ENCODE measurements at places on chromosomes 12 and 14.

DNA sequence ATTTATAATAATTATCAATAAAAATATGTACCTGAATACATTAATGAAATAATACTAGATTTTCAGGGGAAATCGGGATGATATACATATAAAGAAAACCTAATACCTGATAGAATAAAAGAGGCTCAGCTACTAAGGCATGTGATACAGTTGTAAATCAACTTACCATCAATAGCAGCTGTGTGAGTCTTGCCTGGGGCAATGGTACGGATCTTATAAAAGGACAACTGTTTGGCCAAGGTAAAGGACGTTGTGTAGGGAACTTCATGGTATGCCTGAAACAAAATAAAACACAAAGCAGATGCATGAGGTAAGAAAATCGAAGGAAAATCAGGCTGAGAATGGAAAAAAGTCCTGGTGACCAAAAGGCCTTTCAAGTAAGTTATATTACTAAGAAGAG is 25.4 kb downstream of the NEK9 start:
- no peak for DNase-seq

- DNase-seq = no peak
These were observed 421 bp upstream of the ACADS start for GRCh38 chr12:120725151-120725658.

DNA sequence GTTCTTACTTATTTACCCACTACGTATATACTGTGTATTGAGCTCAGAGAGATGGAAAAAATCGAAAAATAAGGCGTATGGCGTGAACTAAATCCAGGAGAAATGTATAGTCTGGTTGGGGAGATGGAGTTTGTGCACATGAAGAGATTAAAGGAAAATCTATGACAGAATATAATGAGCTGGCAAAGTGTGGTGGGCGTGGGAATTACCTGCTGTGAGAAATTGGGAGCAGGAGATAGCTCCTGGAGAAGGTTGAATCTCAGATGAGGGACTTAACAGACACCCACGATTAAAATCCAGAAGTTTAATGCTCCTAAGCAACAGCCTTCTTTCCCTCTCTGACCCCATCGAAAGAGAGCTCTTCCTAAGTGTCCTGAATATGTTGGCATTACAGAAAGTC is 224.2 kb upstream of the FKBP4 start:
- DNase-seq = no peak

DNA sequence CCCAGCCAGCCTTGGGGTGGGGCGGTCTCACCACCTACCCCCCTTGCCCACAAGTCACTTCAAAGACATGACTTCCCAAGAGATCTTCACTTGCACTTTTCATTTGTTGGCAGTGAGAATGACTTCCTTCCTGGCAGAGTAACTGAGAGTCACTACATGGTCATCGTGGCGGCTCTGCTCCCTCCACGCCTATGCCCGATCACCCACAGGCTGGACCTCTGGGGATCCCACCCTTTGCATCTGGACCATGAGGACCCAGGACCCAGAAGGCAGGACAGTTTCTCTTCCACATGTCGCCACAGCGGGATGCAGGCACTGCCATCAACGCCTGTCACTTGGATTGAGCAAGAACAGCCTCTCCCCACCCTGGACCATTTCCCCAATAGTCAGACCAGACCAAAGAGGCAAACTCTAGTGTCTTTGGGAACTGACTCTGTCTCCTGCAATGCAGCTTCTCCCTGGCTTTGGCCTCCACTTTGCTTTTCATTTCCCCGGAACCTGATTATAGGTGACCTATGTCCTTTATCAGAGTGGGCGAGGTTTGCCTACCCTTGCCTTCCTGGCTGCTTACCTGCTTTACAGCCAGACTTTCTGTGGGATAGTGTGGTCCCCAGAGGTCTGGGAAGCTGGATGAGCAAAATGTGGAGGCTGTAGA is 3.6 kb downstream of the VDR start:
- DNase-seq = no peak

GRCh38 chr12:3832738-3833137 is 40.5 kb downstream of the PARP11 start:
- DNase-seq = no peak

- no peak for DNase-seq
These were observed 273.1 kb downstream of the ZFP36L1 start for GRCh38 chr14:68519671-68520187.

- no peak for DNase-seq
These were observed 29.8 kb upstream of the DACT1 start for GRCh38 chr14:58607952-58608317.

- no peak for DNase-seq
These were observed 4.2 kb downstream of the PPTC7 start for GRCh38 chr12:110578694-110579534.

DNA sequence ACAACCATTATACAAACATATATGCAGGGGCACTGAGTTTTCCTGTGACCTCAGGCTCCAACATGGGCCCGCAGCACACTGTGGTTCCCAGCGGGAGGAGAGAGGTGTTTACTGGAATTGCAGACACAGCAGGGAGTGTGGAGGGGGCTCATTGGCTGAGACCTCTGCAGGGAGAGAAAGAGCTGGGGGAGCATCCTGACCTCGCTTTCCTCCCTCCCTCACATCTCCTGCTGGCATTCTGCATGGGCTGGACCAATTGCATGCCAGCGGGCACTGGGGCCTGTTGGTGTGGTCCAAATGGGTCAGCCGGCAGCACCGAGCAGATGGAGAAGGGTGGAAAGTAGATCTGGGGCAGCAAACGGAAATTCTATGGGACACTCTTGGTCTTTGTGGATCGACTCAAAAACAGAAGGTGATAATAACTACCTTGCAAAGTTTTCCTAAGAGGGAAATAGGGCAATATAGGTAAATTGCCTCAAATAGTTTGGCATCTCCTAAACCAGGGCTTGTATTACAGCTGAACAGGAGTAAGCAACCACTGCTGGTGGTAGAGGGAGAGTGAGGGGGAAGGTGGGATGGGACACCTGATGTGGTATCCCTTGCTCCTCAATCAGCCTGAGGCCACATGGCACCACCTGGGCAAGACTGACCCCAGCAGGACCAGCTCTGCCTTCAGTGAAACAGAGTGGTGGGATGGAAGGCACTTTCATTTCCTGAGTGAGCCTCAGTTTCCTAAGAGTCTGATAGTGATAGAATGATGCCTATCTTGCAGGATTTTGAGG is 86.9 kb downstream of the NTF3 start:
- DNase-seq = peak; percentile 57

DNA sequence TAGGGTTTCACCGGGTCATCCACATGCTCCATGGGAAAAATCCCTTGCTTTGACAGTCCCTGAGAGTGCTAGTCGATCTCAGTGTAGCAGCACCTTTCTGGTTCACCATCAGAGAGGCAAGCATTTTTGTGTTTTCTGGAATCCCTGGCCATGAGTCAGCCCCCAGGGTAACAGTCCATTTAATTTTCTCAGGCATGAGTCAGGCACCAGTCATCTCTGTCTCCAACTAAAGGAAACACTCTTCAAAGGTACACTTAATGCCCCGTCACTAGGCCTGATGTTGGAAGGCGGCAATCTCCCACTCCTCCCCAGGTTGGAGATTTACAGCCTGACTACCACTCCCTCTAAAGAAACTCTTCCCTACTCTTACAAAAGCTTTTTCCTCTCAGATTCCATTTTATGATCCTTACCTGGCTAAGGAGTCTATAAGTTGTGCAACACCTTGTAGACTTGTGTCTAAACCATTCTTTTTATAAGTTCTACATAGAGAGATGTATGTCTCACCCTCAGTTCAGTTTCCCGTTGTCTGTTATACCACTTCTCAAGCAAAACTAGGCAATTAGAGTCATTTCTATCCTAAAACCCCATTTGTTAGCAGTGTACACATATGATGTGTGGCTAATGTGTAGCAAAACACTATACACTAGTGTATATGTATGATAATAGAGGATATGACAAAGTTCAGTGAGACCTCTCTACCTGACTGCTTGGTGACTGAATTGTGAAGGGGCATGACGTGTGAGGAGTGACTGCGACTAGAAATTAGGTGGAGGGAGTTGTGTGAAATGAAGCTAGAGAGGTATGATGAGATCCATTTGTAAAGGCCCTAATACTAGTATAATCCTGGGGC is 24.6 kb downstream of the TMEM19 start:
- DNase-seq = peak; percentile 98

- no peak for DNase-seq
These were observed 80.9 kb downstream of the RPS6KA5 start for GRCh38 chr14:90979515-90979914.

DNA sequence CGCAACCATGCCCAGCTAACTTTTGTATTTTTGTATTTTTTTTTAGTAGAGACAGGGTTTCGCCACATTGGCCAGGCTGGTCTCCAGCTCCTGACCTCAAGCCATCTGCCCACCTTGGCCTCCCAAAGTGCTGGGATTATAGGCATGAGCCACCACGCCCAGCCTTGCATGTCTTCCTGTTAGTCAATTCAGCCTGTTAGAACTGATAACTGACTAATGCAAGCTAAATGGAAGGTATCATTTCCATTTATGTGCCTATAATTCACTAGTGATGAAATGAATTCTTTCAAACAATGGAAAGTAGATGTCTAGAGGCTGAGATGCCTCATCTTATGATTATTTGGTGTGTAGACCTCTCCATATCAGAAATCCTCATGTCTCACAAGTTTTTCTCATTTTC is 37.3 kb upstream of the DIP2B start:
- DNase-seq = no peak

DNA sequence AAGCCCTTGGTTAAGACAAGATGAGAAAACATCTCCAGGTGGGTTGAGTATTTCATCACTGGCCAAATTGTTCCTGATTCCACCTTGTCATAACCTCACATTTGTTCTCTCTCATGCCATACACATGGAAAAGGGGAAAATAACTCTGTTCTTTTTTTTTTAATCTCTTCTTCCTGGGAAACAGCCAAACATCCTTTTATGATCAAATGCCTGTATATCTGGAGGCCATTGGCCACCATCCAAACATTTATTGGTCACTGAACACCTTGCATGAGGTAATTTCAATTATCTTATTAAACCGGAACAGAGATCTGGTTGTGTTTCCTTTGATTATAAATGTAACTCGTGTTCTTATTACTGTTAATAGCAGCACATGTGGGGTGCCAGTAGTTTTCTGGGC is 469.6 kb downstream of the NPAS3 start:
- no peak for DNase-seq

DNA sequence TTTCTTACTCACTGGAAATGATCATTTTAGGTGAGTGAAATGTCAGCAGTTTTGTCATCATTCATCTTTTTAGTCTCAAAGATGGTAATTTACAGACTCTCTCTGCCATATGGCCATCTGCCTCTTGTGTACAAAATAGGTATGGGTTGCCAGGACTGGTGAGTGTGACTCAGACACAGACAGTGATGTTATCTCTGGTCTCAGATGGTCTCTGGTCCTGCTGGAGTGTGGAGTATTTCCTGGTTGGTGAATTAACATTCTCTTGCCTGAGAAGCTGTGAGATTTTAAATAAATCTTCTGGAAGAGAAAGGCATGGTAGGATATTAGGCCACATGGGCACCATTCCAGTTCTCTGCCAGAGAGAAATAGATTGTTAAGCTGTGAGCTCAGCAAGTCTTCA is 207.0 kb downstream of the ATP23 start:
- peak; percentile 94 for DNase-seq

DNA sequence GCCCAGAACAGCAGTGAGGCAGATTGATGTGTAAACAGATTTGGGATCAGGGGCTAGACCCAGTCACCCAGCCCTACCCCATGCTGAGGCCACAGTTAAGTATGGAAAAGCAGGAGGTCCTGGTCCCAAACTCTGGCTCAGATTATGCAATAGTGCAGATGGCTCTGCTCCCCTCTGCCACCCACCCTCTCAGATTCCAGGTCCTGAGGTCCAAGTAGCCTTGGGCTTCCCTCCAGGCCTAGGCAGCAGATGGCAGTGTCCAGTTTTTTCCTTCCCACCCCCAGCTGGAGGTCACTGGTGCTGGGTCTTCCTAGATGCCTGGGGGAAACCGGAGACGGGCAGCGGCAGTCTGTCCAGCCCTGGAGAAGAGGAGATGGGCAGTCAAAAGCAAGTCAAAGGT is 2.8 kb upstream of the DHH start:
- DNase-seq = no peak

DNA sequence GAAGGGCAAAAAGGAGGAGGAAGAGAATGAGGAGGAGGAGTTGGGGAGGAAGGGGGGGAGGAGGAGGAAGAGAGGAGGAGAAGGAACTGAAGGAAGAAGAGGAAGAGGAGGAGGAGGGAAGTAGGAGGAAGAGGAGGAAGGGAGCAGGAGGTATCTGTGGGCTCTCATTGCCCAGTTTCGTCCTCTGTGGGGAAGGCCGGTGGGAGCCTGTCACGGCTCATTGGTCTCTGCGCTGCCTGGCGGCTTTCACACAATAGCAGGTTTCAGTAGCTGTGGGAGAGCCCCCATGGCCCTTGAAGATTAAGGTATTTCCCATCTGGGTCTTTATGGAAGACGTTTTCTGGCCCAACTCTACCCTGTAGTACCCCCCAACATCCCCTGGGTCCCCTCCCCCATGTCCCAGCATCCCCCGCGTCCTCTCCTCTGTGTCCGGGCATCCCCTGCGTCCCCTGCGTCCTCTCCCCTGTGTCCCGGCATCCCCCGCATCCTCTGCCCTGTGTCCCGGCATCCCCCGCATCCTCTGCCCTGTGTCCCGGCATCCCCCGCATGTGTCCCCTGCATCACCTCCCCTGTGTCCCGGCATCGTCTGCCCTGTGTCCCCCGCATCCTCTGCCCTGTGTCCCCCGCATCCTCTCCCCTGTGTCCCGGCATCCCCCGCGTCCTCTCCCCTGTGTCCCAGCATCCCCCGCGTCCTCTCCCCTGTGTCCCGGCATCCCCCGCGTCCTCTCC is 278.2 kb upstream of the SFSWAP start:
- peak; percentile 41 for DNase-seq

DNA sequence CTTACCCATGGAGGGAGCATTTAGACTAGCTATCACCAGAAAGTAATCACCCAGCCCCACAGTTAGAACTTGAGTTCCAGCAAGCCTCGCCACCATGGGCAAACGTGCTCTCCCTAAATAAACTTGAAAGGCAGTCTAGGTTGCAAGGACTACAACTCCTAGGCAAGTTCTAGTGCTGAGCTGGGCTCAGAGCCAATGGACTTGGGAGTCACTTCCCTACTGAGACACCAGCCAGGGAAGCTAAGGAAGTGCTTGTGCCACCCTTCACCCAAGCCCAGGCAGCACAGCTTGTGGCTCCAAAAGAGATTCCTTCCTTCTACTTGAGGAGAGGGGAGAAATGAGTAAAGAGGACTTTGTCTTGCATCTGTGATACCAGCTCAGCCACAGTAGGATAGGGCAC is 57.9 kb downstream of the SLCO1A2 start:
- no peak for DNase-seq

- DNase-seq = no peak
These were observed 209.8 kb downstream of the CCER1 start for GRCh38 chr12:90745211-90745610.

DNA sequence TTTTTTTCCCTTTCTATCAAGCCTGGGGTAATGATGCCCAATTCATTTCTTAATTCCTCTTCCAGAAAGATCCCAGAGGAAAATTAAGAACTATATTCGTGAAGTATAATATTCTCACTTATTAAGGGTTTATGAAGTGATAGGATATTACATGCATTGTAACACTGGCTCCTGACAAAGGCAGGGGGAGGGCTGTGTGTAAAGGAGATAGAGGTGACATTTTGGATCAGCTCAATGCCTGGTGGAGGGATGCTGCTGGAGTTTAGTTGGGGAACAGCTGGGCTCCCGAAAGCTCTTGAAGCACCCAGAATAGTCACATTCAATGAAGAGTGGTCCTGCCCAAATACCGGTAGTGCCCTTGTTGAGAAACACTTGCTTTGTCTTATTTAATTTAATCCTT is 774 bp downstream of the SERPINA11 start:
- no peak for DNase-seq

GRCh38 chr14:99745307-99745951 is 47.8 kb upstream of the EML1 start:
- no peak for DNase-seq

Measured in islet precursor cell (in vitro differentiated cells).